Cardiac fibroblast (primary cell): ENCODE measurements at places on chromosomes 12 and 14.

- DNase-seq, result peak; percentile 85
These were observed 366.2 kb upstream of the KITLG start for GRCh38 chr12:88946372-88946997.

DNA sequence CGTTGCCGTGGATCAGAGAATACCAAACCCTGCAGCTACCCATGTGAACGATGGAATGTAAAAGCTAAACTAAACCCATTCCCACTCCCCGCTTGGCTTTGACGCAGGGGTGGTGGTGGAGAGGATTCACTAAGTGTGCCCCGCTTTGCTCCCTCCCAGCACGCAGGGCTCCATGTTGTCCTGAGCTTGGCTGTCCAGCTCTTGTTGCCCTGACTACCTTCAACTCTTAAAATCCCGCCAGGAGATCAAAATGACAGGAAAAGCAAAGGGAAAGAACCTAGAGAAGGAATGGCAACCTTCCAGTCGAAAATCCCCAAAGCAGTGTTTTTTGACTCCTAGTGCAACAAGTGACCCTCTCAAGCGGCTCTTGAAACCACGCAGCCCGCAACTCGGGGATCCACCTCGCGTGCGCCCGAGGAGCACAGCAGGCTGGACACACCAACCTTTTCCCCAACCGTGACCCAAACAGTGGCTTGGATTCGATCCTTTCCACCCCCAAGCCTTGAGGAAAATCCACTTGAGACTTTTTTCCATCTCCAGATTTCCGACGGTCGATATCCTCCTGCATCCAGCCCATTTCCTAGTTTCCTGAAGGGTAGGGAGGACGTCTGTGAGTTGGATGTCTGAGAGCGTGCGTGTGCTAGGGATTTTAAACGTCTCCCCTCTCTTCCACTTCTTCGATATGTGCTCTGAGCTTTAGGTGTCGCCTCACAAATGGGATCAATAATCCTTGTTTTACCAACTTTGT is 1.4 kb downstream of the SYT10 start:
- DNase-seq, result no peak

GRCh38 chr12:77229640-77230442 is 164.5 kb upstream of the E2F7 start:
- DNase-seq, result peak; percentile 14

- no peak for DNase-seq
These were observed 2.8 kb downstream of the FOXG1 start for GRCh38 chr14:28769276-28769880.

GRCh38 chr14:23118506-23119362 is at the start of gene CEBPE:
TSS of gene CEBPE (minus strand) at chr14:23119255. CDS start at chr14:23119091, 164 bp downstream.
- no peak for DNase-seq

GRCh38 chr12:130650131-130650530 is 66.0 kb downstream of the RIMBP2 start:
- DNase-seq, result no peak

DNA sequence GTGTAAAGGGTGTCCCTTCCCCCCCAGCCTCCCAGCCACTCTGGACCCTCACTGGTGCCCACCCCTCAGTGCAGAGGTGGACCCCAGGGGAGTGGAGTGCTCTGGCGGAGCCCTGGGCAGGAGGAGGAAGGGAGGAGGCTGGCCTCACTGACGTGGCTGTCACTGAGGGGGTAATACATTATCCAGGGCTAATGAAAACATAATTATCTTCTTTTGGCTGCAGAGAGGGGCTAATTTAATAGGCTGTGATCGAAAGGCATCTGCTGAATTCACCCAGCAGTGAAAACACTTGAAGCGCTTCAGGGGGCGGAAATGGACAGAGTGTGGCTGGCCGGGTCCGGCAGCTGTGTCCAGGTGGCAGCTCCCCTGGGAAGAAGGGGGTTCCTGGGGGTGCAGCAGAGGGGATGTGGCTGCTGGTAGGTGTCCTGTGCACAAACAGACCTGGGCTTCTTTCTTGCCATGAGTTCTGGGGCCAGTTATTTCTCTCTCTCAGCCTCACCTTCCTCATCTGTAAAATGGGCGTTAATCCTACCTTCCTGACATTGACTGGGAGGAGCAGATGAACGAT is 3.7 kb upstream of the NOS1 start:
- no peak for DNase-seq
